ENCODE measurements at places on chromosomes 2 and 18.
A peak's percentile ranks its signal among the peaks of the same experiment; 100 is the strongest.

GRCh38 chr18:23073996-23074606 is 61.2 kb upstream of the CABLES1 start:
- DNase-seq = no peak

DNA sequence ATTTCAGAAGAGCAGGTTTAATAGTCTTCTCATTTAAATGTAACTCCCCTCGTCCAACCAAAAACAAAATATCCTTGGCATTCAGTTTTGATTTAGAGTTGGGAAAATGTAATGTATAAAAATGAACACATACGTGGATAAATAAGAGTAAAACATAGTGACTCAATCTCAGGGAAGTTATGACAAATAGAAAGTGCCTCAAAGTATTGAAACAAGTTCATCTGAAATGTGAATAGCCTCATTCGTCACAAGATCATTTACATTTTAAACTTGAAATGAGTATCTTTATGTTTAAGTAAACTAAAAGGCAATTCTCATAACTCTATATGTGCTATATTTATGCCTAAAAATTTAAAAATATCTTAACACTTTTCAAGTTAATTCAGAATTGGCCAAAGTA is 122.2 kb upstream of the SMAD7 start:
- no peak for DNase-seq

DNA sequence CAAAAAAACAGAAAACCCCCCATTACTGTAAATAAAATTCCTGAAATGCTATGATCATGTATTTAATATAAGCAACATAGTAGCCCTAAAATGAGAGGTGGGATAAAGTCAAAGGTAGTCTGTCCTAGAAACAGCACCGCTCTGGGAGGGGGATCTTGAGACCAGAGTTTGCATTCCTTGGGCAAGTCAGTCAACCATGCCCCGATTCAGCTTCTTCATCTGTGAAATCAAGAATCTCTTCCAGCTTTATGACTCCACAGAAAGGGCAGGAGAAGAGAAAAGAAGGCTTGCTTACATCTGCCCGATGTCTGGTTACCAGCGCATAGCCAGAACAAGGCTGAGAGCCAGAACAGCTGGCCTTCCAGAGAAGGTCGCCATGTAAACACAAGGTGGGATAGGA is 2.1 kb upstream of the FBLN7 start:
- DNase-seq = no peak

DNA sequence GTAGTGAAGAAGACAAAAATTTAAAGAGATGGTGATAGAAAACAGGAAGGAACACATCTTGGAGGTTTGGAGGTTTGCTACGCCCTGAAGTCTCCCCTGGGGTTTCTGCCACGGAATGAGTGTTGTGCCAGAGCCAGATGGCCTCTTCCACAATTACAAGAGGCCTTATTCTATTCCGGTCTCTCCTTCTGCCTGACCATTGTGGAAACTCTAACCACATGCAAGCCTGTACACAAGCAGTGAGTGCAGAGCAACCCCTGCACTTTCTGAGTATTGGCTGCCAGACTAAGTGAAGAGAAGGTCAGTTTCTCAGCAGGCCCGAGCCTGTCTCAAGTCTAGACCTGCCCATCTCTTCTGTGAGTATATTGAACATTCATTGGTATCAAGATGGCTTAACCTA is 22.7 kb upstream of the MYO1B start:
- DNase-seq = no peak

DNA sequence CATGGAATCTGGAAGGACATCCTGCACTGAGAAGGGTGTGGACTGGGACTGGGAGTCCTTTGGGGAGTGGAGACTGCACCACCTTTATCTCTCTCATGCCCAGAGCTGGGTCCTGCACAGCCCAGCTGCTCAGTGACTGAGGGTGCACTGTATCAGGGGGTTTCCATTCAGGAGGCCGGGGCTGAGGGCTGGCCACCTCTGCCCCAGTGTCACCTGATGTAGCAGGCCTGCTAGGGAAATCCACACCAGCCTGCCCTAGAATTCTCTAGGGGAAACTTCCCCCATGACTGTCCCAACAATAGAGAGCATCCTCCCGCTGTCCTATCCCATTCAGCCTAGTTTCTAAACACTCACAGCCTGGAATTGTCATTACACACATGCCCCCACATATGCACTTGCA is 116.7 kb downstream of the CTIF start:
- no peak for DNase-seq

DNA sequence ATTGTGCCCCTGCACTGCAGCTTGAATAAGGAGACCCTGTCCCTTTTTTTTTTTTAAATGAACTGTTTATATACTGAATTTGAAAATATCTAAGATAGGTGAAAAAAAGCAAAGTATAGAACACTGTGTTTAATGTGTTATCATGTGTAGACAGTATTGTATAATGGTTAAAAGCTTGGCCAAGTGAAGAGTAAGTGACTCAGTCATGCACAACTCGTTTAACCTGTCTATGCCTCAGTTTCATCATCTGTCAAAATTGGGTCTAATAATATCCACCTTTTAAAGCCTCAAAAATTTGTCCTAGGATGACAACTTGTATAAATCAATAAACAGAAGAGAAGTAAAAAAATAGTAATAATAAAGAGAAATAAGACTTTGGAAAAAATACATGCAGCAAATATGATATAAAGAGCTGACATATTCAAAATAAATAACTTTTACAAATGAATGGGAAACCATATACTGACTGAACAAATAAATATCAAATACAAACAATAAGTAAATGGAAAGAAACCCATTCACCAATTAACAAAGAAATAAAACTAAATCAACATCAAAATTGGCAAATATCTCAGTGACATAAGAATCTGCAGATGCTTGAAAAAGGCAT is 113.7 kb downstream of the C2orf74 start:
- no peak for DNase-seq

DNA sequence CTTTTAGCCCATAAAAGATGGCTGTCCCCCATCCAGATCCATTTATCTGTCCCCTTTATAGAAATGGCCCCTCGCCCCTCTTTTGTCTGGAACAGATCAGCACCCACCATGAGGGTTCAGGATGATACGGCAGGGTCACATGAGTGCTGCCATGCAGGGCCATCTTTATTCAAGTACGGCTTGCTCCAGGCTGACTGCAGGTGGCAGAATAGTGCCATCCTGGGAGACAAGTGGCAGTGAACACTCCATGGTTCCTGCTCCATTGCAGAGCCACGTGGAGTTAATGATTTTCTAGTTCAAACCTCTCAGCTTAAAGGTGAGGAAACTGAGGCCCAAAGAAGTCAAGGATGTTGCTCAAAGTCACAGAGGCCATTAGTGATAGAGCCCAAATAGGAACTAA is 180.6 kb downstream of the CLIP4 start:
- no peak for DNase-seq

DNA sequence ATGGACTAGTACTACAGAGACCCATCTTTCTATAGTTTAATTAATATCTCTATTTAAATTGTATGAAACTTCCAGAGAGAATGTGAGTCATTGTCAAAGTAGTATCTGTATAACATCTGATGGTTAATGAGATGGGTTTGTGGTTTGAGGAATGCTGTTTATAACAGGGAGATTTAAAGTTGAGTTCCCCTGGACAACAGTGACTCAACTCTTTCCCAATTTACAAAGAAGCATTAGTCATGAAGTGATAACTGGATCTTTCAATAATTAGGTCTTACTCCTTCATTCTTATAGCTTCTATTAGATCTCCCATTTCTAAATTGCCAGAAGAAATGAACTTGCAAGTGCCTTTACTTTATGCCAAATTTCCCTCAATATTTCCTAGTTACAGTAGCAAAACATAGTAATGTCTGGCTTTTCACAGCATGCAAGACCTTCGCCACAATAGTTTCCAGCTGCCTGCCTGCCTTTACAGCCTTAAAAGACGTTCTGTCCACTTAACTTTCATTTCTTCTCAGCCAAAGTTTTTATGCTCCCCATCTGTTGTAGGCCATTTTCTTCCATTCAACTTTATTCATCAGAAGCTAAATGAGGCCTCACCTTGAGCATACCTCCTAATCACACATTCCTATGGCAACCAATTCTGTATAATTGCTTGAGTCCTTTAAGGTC is 47.7 kb upstream of the WDR75 start:
- DNase-seq = no peak

DNA sequence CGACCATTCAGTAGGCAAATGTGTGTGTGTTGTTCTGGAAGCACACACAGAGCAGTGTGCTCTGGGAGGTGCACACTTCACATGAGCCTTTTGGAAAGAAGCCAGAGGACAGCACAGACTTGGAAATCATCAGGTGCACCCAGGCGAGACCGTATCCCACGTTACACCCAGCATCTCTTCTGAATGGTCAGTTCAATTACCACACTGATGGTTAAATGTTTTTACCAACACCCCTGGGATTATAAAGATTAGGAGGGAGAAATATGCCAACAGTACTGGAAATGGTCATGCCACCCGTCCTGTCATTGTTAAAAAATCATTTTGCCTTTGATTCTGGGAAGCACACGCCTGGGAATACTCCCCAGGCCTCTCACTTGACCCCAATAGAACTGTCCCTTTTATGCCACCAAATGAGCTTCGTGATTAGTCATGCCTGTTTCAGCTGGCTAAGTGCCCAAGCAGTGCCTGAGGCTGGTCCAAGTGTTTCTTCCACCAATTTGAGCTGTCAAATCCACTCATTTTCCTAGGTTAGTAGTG is 183.7 kb downstream of the NRP2 start:
- no peak for DNase-seq

DNA sequence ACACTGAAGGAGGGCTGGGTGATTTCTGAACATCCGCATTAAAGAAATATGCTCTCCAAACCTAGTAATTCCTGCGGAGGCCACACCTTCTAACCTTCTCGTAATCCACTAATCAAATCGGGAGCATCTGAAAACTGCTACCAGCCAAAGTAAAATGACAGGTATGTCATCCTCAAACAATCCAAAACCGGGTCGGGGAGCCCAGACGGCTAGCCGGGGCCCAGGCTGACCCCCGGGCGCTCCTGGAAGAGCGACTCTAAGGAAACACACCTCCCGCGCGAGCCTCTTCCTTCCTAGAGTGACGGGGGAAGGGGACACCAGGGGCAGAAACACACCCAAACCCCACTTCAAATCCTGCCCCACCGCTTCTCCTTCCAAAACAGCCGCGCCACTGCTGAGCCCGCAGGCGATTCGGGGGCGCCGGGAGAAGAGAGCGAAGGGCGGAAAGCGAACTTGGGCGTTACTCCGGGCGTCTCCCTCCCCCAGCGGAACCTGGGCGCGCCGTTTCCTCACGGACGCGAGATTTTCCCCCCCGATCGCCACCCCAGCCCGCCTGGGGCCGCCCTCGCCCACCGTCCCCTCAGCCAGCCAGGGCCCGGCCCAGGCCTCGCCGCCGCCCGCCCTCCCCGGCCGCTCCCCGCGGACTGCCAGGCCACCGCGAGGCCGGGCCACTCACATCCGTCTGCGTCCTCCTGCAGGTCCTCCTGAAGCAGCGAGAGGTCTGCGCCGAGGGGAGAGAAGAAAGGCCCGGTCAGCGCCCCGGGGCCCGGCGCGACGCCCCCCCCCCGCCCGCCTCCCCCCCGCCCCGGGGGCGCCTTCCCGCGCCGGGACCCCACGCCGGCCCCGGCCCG is 584 bp downstream of the PPP4R1 start:
- peak; percentile 16 for DNase-seq

DNA sequence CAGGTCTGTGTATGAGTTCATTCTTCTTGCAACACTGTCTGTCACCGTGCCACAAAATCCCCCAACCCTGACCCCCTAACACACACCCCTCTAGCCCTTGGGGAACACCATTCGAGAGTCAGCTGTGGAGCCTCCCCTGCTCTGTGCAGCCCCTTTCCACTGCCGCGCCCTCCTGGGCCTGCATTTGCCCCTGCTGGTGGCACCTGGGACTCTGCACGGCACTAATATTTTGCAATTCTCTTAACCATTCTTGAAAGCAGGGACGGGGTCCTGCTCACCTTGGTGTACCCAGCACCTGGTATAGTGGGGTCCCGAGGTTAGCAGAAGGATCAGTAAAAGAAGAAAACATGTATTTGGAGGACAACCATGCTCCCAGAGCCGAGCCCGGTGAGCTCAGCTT is 124.0 kb downstream of the HDAC4 start:
- no peak for DNase-seq

GRCh38 chr2:98020992-98021713 is 25.4 kb upstream of the TMEM131 start:
- DNase-seq = no peak

- no peak for DNase-seq
Measured at GRCh38 chr2:168789776-168790175, 12.7 kb upstream of the NOSTRIN start.

DNA sequence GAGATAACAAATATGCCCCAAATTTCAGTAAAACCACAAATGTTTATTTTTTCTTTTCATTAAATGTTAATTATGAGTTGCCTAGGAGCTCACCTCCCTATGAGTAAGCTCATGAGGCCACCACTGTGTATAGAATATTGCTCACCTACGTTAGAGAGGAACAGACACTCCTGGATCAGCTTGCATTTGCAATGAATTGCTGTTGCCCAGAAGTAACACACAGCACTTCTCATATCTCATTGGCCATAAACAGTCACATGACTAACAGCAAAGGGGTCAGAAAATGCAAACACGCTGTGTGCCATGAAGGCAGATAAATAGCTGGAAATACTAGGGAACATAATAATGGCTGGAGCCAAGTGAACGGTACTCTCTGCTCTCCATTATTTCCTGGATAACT is 89.0 kb upstream of the GALNT5 start:
- no peak for DNase-seq

GRCh38 chr2:136236019-136236418 is 118.1 kb upstream of the CXCR4 start:
- no peak for DNase-seq

- DNase-seq = no peak
Measured at GRCh38 chr18:53567929-53568574, 656.4 kb downstream of the MBD2 start.

- no peak for DNase-seq
Measured at GRCh38 chr18:62555135-62555534, 32.3 kb downstream of the ZCCHC2 start.

- no peak for DNase-seq
Measured at GRCh38 chr18:42155024-42155423, 200.0 kb downstream of the PIK3C3 start.

- DNase-seq = no peak
Measured at GRCh38 chr2:28319118-28320008, 73.3 kb upstream of the FOSL2 start.

DNA sequence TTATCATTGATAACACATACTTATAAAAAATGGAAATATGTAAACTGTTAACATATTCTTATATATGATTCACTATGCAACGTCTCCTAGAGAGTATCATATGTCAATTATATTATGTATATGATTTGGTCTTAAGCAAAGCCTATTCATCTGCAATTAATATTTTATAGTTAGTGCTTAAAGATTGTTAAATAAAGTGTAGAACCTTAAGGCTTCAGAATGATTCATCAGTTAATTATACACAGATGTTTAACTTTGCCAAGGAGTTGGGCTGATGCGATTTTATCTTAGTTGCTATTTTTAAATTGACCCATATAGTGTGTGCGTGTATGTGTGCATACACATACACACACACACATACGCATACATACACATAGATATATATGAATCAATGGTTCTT is 323.1 kb downstream of the RBM43 start:
- DNase-seq = no peak

All from stimulated activated CD4-positive, alpha-beta T cell treated with anti-CD3 and anti-CD28 coated beads, Interleukin-15, amount 100 ng/mL, for 1 hour (primary cell).